Lower lobe of right lung (tissue), 2 donors: ENCODE measurements at places on chromosomes 1 and 21. TPM values are rescaled to one million over a fixed set of nuclear protein-coding genes. Genes with fewer than 3 reads are reported as not detected.

GRCh38 chr1:59482986-59483385 is 186.1 kb downstream of the FGGY start:
- no peak for DNase-seq

- DNase-seq = no peak
These were observed 785.8 kb upstream of the ADGRL4 start for GRCh38 chr1:79792219-79792930.

- DNase-seq = no peak
These were observed 8.7 kb downstream of the SH3BP5L start for GRCh38 chr1:248817065-248817464.

DNA sequence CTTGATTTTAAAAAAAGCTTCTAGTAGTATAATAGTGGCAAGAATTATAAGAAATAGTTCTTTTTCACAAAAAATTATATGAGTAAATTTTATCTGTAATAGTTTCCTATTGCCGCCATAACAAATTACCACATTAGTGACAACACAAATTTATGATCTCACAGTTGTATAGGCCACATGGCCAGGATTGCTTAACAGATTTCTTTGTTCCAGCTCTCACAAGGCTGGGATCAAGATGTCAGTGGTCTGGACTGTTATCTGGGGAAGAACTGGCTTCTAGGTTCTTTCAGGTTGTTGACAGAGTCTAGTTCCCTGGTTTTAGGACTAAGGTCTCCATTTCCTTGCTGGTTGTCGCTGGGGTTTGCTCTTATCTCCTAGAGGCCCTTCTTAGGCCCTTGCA is 236.4 kb downstream of the USP25 start:
- no peak for DNase-seq

DNA sequence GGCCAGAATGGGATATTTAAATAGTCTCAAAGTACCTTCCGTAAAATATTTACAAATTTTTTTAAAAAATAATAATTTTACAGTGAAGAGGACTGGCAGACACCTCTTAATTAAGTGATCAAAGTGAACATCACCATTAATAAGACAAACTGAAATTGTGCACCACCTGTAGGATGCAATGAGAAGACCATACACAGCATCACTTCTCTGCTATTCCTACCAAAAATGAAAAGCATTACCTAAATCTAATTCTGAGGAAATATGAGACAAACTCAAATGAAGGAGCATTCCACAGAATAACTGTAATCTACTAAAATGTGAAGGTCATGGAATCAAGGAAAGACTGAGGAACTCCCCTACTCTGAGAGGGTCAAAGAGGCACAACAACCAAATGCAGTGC is 68.2 kb upstream of the PRDX6 start:
- DNase-seq = no peak

The TINAGL1 gene
- total RNA-seq = 64.5 TPM

- no peak for DNase-seq
These were observed 111.4 kb downstream of the ST3GAL3 start for GRCh38 chr1:43818691-43819090.

DNA sequence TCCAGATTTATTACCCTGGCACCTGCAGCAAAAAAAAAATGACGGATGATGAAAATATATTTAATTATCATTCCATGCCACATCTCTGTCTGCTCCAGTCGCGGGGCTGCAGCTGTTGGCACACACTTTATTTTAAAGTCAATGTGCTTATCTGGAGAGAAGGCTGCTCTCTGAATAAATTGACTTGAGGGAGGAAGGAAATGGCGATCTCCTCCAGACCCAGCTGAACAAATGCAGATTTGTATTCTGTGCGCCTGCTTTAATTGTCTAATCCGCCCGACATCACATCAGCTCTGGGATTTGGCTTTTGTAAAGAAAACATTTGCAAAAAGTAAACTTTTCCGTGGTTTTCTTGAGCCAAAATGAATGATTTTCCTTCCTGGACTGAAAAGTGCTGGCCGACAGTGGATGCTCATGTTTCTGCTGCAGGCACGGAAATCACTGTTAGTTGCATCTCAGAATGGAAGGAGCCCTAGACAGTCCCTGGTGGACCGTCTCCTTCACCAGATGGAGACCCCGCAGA is 150.2 kb downstream of the CAMTA1 start:
- no peak for DNase-seq
